ENCODE measurements at places on chromosomes 4 and X. TPM values are rescaled to one million over a fixed set of nuclear protein-coding genes. Genes with fewer than 3 reads are reported as not detected.

- no peak overlapping the region for H3K27ac ChIP-seq
- H3K36me3 ChIP-seq: peaks cover 56% of the 10 kb centered on the region
Measured at GRCh38 chrX:124093222-124093621, 131.7 kb downstream of the STAG2 start.

- H3K4me1 ChIP-seq: no peaks in the 10 kb centered on the region
- no peak overlapping the region for H3K27ac ChIP-seq
- no peak overlapping the region for H3K4me3 ChIP-seq
- no peaks in the 10 kb centered on the region for H3K36me3 ChIP-seq
- no peaks in the 10 kb centered on the region for H3K27me3 ChIP-seq
Measured at GRCh38 chr4:140968371-140968770, 164.9 kb downstream of the RNF150 start.

DNA sequence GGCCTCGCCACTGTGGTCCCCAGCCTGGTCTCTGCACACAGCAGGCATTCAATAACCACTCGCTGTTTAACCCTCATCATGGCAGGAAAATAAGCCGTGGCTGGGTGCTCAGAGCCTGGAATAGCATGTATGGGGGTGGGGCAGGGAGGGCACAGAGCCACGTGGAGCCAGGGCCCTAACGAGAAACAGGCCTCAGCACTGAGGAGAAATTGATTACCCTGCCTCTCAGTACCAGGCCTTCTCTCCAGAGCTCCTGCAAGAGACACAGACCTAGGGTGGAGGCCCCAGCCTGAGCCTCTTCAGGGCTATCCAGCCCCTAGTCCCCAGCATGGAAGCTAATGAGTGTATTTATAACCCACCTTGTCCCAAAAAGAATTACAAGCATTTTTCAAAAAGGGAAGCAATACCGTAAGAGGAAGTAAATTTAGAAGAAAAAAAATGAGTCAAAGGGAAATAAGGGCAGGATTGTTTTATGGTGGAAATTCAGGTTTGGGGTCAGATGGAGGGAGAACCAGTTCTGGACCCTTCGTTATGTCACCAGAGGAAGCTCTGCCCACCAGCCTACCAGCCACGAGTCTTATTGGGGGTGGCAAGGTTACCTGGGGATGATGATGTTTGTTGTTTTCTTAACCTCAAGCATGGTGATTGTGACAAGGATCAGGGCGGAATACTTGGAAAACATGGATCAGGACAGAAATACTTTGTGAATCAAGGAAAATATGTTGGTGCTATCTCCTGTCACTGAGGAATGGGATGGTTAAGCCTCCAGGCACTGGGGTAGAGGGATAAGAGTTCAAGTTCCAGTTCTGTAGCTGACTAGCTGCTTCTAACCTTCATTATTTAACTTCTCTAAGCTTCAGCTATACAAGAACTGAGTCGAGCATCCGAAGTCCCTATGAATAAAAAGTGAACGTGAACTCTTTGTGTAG, 101.9 kb upstream of the RBPJ start:
- DNase-seq: no peak
- H3K36me3 ChIP-seq: no peaks in the 10 kb centered on the region
- no peak overlapping the region for H3K27ac ChIP-seq
- H3K4me1 ChIP-seq: no peaks in the 10 kb centered on the region
- no peak overlapping the region for H3K4me3 ChIP-seq

GRCh38 chr4:109147135-109147534, 155.3 kb downstream of the COL25A1 start:
- no peak overlapping the region for H3K4me3 ChIP-seq
- H3K4me1 ChIP-seq: no peaks in the 10 kb centered on the region
- no peak for DNase-seq
- H3K27ac ChIP-seq: no peak overlapping the region
- H3K36me3 ChIP-seq: no peaks in the 10 kb centered on the region
- H3K27me3 ChIP-seq: no peaks in the 10 kb centered on the region

The CSAG2 gene
- total RNA-seq: not detected

DNA sequence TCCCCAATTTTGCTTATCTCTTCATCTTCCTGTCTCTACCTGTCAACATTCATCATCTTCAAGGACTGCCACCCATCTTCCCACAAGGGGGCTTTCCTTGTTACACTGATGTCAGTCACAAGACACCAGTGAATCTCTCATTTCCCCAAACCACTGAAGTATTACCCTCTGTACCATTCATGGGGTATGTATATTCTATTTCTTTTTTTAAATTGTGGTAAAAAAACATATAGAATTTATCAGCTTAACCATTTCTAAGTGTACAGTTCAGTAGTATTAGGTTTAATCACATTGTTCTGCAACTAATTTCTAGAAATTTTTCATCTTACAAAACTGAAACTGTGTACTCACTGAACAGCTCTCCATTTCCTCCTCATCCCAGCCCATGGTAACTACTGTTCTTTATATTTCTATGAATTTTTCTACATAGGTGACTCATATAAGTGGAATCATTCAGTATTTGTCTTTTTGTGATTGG, 98.6 kb downstream of the LARP7 start:
- no peaks in the 10 kb centered on the region for H3K36me3 ChIP-seq
- H3K27me3 ChIP-seq: no peaks in the 10 kb centered on the region
- no peak for DNase-seq
- H3K4me1 ChIP-seq: no peaks in the 10 kb centered on the region
- H3K27ac ChIP-seq: no peak overlapping the region

GRCh38 chrX:9342561-9343051, 122.3 kb upstream of the TBL1X start:
- H3K27ac ChIP-seq: peak overlapping the region; percentile 84
- H3K36me3 ChIP-seq: no peaks in the 10 kb centered on the region
- H3K4me1 ChIP-seq: peaks cover 36% of the 10 kb centered on the region
- no peaks in the 10 kb centered on the region for H3K27me3 ChIP-seq
- H3K4me3 ChIP-seq: no peak overlapping the region

The TRIM61 gene
- total RNA-seq: 0.25 TPM

- no peaks in the 10 kb centered on the region for H3K36me3 ChIP-seq
- no peak overlapping the region for H3K27ac ChIP-seq
- no peaks in the 10 kb centered on the region for H3K27me3 ChIP-seq
- no peaks in the 10 kb centered on the region for H3K4me1 ChIP-seq
Measured at GRCh38 chr4:46648088-46648744, 258.3 kb upstream of the GABRA2 start.

The CENPE gene
- 17.7 TPM for total RNA-seq

The PPARGC1A gene
- not detected for total RNA-seq

DNA sequence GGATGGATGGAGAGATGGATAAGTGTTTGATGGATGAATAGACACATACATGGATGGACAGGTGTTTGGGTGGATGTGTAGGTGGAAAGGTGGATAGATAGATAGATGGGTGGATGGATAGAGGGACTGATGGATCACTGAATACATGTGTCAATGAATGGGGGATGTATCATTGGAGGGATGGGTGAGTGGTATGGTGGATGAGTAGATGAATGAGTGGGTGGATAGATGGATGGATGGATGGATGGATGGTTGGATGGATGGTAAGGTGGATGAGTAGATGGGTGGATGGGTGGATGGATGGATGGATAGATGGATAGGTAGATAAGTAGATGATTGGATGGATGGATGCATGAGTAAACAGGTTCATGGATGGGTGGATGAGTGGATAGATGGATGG, 41.1 kb upstream of the CD99 start:
- H3K4me1 ChIP-seq: no peaks in the 10 kb centered on the region
- no peaks in the 10 kb centered on the region for H3K27me3 ChIP-seq
- no peak overlapping the region for H3K27ac ChIP-seq
- DNase-seq: no peak
- H3K4me3 ChIP-seq: no peak overlapping the region
- H3K36me3 ChIP-seq: peaks cover 3% of the 10 kb centered on the region

- no peak for DNase-seq
- H3K27ac ChIP-seq: no peak overlapping the region
- H3K27me3 ChIP-seq: no peaks in the 10 kb centered on the region
- no peaks in the 10 kb centered on the region for H3K4me1 ChIP-seq
- H3K36me3 ChIP-seq: no peaks in the 10 kb centered on the region
- H3K4me3 ChIP-seq: no peak overlapping the region
Measured at GRCh38 chr4:113187358-113187757, 137.9 kb downstream of the ANK2 start.

GRCh38 chr4:5460106-5460801, 248.1 kb downstream of the EVC2 start:
- H3K27ac ChIP-seq: no peak overlapping the region
- H3K4me3 ChIP-seq: no peak overlapping the region
- H3K36me3 ChIP-seq: no peaks in the 10 kb centered on the region
- H3K4me1 ChIP-seq: no peaks in the 10 kb centered on the region

GRCh38 chr4:173530326-173531085, 477 bp upstream of the HAND2 start:
- H3K4me1 ChIP-seq: peaks cover 14% of the 10 kb centered on the region
- H3K27me3 ChIP-seq: peaks cover 54% of the 10 kb centered on the region
- DNase-seq: no peak
- H3K4me3 ChIP-seq: no peak overlapping the region
- H3K36me3 ChIP-seq: no peaks in the 10 kb centered on the region

The FAM241A gene
- 3.9 TPM for total RNA-seq

DNA sequence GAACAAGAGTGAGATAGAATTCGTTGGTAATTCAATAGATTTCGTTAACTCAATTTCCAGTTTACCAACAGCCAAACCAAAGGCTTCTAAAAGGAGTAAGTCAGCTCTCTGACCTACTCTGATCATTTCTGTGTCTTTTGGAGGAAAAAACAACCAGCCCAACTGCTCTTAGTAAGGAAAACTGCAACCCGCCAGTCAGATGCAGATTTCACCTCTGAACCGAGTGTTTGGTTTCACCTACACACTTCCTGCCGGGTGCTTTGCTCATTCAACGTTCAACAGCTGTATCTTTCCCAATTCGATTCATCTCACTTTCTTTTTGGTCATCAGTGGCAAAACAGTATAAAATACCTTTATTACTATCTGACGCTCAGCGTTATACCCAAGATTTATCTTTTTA, 24.5 kb downstream of the TMSB4X start:
- DNase-seq: peak; percentile 77
- H3K4me3 ChIP-seq: peak overlapping the region; percentile 79
- H3K36me3 ChIP-seq: no peaks in the 10 kb centered on the region
- H3K4me1 ChIP-seq: peaks cover 64% of the 10 kb centered on the region
- H3K27ac ChIP-seq: peak overlapping the region; percentile 81

DNA sequence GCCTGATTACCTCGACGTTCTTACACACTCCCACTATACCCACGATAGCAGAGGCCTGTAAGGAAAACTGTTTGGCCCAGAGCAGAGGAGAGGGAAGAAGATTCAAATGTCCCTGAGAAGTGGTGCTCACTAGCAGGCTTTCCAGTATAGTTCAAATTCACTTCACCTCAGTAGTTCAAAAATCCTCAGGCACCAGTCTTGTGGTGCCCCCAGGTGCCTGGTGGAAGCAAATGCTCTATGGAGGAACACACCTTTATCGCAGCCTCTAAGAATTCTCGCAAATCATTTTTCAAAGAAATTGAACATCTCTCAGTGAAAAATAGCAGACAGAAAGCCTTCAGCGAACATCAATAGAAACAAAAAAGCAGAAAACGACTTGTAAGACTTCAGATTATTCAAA, 12.2 kb upstream of the MTMR1 start:
- no peak overlapping the region for H3K4me3 ChIP-seq
- H3K27ac ChIP-seq: no peak overlapping the region
- no peaks in the 10 kb centered on the region for H3K27me3 ChIP-seq
- H3K36me3 ChIP-seq: no peaks in the 10 kb centered on the region
- no peaks in the 10 kb centered on the region for H3K4me1 ChIP-seq
- peak; percentile 45 for DNase-seq

- H3K27ac ChIP-seq: no peak overlapping the region
- H3K27me3 ChIP-seq: peaks cover 43% of the 10 kb centered on the region
- H3K36me3 ChIP-seq: no peaks in the 10 kb centered on the region
- peaks cover 22% of the 10 kb centered on the region for H3K4me1 ChIP-seq
- DNase-seq: no peak
- H3K4me3 ChIP-seq: no peak overlapping the region
Measured at GRCh38 chr4:42150653-42151567, 1.5 kb downstream of the BEND4 start.

The ENOX2 gene
- total RNA-seq: 10.6 TPM

DNA sequence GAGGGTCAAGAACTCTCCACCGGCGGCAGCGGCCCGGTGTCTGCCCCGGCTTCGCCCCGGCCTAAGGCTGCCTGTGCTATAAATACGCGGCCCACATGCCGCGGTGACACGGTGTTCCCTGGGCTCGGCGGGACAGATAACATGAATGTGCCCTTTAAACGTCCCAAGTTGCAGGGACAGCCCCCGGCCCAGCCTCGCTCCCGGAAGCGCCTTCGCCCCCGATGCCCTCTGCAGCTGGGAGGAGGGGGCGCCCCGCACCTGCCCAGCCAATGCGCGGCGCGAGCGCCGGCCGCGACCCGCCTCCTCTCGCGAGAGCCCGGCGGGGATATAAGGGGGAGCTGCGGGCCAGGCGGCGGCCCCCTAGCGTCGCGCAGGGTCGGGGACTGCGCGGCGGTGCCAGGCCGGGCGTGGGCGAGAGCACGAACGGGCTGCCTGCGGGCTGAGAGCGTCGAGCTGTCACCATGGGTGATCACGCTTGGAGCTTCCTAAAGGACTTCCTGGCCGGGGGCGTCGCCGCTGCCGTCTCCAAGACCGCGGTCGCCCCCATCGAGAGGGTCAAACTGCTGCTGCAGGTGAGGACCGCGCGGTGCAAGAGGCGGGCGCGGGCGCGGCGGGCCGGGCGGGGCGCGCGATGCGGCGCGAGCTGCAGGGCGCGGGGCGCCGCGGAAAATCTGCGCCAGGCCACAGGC, at the start of gene SLC25A4:
Gene SLC25A4 (plus strand): TSS at position 355 of the 689 bp plus-strand sequence. CDS start 107 bp downstream, at position 462.
- H3K36me3 ChIP-seq: no peaks in the 10 kb centered on the region
- peak; percentile 76 for DNase-seq
- H3K27me3 ChIP-seq: peaks cover 22% of the 10 kb centered on the region
- peak within 1 kb of the TSS; percentile 70 for H3K4me3 ChIP-seq
- H3K4me1 ChIP-seq: peaks cover 9% of the 10 kb centered on the region

The RENBP gene
- total RNA-seq: 15.3 TPM

DNA sequence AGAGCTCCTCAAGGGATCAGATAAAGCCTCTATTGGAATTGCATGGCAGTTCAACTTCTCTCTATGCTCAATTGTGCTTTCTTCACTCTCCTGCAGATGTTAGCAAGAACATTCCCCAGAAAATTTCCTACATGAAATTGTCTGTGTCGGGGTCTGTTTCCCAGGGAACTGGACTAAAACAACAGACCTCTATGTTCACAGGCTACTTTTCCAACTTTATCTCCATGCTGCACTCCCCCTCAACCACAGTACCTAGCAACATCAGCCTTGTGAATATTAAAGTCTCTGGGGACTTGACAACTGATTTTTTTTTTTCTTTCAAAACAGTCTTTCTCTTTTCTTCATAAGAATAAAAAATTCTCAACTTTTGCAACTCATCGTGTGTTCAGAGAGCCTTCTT, 1470.8 kb upstream of the ADGRL3 start:
- DNase-seq: no peak
- H3K27me3 ChIP-seq: no peaks in the 10 kb centered on the region
- no peak overlapping the region for H3K4me3 ChIP-seq
- H3K4me1 ChIP-seq: no peaks in the 10 kb centered on the region
- H3K36me3 ChIP-seq: no peaks in the 10 kb centered on the region

DNA sequence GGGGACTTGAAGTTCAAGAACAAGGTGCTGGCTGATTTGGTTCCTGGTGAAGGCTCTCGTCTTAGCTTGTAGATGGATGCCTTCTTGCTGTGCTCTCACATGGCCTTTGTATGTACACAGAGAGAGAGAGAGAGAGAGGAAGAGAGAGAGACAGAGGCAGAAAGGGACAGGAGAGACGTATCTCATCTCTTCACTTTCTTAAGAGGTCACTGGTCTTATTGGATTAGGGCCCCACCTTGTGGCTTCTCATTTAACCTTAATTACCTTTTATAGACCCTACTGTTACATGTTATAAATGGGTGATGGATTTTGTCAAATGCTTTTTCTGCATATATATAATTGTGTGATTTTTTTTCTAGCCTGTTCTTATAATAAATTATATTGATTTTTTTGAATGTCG, 1444.2 kb downstream of the ADGRL3 start:
- H3K27me3 ChIP-seq: no peaks in the 10 kb centered on the region
- H3K36me3 ChIP-seq: no peaks in the 10 kb centered on the region
- no peak overlapping the region for H3K27ac ChIP-seq
- H3K4me3 ChIP-seq: no peak overlapping the region
- DNase-seq: no peak
- no peaks in the 10 kb centered on the region for H3K4me1 ChIP-seq
